ENCODE measurements at places on chromosomes 16 and 17.
A peak's percentile ranks its signal among the peaks of the same experiment; 100 is the strongest.

GRCh38 chr17:1639549-1640180 lies 5.9 kb downstream of the SCARF1 start:
- DNase-seq = no peak

DNA sequence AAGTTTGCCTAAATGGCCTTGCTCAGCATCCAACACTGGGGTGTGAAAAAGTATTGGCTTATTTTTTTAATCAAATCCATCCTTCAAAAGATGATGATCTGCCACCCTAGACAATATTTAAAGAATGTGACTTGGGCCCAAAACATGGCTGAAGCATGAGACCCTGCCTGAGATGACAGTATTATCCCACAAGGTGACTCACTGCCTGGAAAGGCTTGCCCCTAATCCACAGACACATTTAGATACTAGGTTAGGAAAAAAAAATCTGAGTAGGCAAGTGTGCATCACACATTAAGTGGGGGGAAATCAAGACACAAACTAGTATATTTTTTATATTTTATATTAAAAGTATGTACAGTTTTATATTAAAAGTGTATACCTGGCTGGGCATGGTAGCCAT lies 38.4 kb downstream of the TOM1L2 start:
- DNase-seq = no peak

DNA sequence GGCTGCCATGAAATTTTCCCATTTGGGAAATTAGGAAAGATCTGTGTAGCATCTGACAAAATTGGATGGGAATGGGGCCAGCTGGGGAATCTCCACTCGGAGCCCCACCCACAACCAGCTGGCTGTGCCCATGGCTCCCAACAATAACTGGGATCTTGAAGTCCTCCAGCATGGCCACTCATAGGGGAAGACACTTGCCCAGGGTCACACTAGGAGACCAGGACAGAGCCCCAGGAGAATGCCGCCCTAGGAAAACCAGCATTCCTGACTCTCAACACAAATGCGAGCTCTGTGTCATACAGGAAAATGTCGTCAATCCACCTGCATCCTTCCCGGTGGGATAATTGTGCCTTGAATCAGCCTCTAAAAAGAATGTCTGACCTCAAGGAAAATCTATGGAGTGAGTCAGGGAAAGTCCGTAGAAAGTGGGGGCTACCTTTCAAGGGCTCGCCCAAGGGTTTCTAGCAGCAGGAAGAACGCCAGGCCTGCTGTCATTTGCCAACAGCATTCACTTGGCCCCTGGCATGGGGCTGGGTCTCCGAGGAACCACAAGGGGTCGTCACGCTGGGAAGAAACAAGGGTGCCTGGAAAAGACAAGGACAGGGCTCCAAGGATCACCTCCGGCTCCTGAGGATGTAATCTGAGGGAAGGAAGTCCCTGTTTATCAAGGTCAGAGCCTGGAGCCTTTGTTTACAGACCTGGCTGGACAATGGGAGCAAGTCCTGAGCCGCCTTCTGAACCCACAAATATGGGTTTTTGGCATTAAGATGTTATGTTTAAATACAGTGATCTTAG lies 15.9 kb downstream of the CDH5 start:
- DNase-seq = peak; percentile 74

DNA sequence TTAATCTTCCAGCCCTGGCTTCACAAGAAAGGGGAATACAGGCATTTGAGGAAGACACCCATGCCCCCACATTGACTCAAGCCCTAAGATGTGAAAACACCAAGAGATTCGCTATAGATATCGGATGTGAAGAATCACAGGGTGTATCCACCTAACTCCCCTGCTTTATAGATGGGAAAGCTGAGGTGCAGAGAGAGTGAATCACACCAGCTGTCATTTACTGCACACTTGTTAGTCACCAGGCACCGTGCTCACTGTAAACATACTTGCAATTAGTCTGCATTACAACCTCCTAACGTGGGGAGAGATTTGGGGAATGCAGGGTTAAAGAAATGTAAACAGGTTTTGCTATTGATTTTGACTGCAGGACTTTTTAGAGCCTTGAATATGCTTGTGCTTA lies 325.5 kb downstream of the C16orf95 start:
- no peak for DNase-seq

DNA sequence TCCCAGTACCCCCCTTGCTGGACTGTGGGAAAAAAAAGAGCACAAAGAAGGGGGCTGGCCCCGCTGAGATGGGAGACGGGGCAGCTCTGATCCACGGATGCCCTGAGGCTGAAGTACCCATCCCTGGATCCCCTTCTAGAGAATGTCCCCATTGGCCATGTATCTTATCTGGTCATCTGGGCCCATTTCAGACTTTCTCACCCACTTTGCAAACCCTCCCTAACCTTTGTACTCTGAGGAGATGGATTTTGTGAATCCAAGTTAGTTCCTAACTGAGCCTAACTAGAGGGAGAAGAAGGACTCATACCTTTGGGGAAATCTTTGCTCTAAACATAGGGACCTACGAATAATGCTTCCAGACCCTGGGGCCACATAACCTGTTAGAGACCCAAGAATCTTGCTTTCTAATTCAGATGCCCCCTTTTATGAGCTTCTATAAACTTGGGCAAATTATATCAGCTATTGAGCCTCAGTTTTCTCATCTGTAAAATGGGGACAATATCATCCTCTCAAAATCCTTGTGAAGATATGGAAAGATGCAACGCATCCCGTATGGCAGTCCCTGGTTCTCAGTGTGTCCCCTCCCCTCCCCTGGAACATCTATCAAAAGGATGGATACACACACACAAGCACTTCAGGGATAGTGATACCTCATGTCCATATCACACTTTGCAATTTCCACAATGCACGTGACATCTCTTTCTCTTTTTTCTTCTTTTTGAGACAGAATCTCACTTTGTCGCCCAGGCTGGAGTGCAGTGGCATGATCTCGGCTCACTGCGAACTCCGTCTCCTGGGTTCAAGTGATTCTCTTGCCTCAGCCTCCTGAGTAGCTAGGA lies 16.8 kb upstream of the FZD2 start:
- DNase-seq = no peak

DNA sequence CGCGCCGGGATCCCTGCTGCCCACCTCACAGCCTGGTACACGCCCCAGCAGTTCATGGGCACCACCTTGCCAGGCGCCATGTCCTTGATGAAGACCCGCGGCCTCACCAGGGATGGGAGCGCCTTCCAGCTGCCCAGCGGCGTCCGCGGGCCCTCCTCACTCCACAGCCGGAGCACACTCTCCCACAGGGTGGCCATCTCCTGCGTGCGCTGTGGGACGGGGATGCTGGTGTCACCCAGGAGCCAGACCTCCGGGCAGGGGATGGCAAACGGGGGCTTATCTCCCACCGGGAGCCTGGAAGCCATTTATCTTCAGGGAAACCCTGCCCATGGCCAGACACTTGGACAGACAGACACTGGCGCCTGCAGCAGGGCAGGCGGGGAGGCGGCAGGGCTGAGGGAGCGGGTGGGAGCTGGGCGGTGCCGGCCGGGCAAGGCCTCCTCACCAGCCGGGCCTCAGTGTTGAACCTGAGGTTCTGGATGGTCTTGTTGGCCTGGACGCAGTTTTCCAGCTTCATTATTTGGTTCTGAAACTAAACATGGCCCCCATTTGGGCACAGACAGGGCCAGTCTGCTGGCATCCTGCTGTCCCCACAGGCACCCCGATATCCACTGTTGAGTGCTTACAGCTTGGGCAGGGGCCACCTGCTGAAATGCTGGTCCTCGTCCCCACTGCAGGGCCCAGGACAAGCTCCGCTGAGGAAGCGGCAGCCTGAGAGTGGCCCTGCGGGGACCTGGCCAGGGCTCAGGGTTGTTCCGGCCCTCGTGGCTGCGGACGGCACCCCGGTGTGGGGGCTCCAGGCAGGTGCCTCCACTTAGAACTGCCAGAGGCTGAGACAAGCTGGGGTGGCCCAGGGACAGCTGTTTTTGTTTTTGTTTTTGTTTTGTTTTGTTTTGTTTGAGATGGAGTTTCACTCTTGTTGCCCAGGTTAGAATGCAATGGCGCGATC lies 4.0 kb downstream of the PERCC1 start:
- no peak for DNase-seq

GRCh38 chr17:4902540-4902939 lies 358 bp downstream of the CHRNE start:
- DNase-seq = no peak

Data from A549 (cell line).